ENCODE measurements at places on chromosomes 7 and 10.

GRCh38 chr7:117269886-117270285 is 53.0 kb downstream of the WNT2 start:
- no peak for DNase-seq

GRCh38 chr7:70505886-70506285 is 626.1 kb upstream of the GALNT17 start:
- DNase-seq: no peak

DNA sequence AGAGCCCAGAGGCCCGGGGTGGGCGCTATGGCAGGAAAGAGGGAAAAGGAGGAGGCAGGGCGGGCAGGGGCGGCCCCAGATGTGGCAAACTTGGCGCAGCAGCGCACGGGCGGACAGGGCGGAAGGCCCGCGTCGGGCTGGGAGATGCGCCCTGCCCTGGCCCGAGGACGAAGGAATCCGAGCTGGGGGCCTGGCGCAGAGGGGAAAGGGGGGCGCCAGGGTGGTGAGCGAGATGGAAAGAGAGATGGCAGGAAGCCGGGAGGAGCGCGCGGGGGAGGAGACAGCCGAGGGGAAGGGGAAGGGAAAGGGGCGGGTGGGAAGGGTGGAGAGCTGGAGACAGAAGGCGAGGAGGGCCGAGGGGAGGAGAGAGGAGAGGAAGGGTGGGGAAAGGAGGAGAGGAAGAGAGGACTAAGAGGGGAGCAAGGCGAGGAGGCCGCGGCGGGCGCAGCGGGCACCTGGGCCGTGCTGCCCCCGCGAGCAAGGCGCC is at the start of gene MARVELD1:
TSS of gene MARVELD1 (plus strand) at position 392 of the 487 bp plus-strand sequence. CDS start 147 bp downstream, outside the sequence.
- DNase-seq: peak; percentile 34

GRCh38 chr10:50857579-50857978 is 27.8 kb downstream of the A1CF start:
- DNase-seq: no peak

GRCh38 chr7:47635091-47636080 is 53.5 kb upstream of the TNS3 start:
- DNase-seq: no peak

DNA sequence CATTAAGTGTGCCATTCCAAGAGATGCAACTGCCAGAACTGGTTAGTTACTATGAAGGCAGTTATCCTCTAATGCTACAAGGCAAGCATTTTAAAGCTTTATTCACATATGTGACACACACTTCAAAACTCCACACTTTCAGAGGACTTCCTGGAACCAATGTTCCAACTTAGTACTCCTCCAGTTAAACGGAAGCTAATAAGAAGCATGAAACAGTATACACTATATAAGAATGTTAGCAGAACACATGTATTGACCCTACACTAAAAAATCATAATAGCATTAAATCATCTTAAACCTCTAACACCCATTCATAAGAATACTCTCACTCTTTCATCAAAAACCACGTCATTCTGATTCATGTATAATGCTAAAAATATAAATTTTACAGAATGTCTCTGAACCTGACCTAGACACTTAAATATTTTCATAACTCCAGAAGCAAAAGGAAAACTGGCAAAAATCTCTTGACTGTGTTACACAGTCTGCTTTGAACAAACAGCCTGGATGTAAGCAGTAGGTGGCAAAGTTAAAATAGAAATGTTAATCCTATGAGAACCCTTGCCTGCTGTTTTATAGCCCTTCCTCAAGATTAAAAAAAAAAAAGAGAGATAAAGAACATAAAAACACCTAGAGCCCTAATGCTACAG is 135.0 kb downstream of the SEMA3C start:
- DNase-seq: no peak

- DNase-seq: no peak
Measured at GRCh38 chr10:43114743-43115611, 23.3 kb upstream of the CSGALNACT2 start.

- peak; percentile 90 for DNase-seq
Measured at GRCh38 chr10:73772281-73773151, 9.3 kb upstream of the CHCHD1 start.

DNA sequence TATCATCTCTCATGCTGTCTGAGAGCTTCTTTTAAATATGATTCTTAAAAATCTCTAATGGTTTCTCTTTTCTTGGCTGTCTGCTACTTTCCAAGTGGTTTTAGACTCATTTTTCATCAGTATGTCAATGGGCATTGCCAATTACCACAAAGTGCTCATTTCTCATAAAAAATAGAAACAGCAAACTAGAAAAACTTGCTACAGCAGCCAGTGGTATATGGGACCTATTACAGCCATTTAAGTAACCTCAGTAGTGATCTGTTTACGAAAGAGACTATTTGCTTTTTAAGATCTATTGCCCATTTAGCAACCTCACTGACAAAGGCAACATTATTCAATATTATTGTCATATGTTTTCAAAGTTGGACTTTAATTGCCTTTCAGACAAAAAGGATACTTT is 207.1 kb upstream of the RHOBTB1 start:
- DNase-seq: no peak

DNA sequence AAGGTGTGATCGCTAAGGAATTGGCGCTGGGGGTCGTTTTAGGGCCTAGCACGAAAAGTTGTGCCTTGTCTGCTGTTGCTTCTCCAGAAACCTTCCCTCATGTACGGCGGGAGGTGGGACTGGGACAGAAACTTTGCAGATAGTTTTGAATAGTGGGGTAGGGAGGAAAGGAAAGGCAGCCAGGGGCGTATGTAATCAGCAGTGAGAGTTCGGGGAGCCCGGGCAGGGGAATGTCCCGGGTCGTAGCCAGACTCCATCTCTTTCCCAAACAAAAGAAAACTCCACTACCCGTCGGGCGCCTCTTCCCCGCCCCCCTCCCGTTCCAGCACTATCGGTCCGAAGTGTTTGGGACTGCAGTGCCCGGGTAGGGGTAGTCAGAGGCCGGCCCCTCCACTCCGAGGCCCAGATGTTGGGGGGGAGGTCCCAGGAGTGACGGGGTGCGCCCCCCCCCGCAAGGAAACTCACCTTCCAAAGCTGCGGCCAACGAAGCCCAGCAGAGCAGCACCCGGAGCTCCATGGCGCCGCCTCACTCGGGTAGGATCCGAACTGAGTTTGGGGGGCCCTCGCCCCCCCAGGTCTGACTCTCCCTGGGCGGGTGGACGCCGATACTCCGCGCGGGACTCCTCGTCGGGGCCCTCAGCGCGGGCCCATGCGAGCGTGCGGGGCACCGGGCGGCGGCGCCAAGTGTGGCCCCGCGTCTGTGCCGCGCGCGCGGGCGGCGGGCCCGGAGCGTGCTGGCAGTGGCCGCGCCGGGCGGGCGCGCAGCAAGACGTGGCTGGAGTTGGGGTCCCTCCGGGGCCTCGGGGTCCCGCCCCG is 601 bp downstream of the EPHB4 start:
- no peak for DNase-seq

DNA sequence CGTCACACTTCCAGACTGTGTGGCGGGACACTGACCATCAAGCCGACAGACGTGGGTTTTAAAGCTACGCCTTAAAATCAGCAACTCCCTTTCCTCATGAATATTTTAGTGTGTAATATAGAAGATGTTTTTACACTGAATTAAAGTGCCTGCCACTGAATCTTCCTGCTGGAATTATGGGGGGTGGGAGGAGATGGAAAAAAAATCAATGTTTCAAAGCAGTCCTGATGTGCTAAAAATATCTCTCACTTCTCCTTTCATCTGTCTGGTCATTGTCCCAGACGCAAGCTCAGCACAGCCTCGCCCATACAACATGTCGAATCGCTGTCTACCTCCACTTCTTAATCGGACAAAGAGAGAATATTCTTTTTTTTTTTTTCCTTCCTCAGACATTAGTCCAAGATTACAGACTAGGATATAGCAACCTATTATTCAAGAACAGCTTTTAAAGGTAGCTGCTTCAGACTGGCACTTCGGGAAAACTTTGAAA is 165.1 kb upstream of the KLF14 start:
- no peak for DNase-seq

GRCh38 chr10:32481606-32482005 is 35.7 kb downstream of the CCDC7 start:
- no peak for DNase-seq

GRCh38 chr7:11252705-11253272 is 279.1 kb downstream of the PHF14 start:
- no peak for DNase-seq

- peak; percentile 90 for DNase-seq
Measured at GRCh38 chr10:6141296-6142151, 52.7 kb downstream of the RBM17 start.

GRCh38 chr7:142827951-142828500 is 26.9 kb upstream of the EPHB6 start:
- no peak for DNase-seq

GRCh38 chr10:61633665-61634064 is 29.1 kb upstream of the CABCOCO1 start:
- no peak for DNase-seq

DNA sequence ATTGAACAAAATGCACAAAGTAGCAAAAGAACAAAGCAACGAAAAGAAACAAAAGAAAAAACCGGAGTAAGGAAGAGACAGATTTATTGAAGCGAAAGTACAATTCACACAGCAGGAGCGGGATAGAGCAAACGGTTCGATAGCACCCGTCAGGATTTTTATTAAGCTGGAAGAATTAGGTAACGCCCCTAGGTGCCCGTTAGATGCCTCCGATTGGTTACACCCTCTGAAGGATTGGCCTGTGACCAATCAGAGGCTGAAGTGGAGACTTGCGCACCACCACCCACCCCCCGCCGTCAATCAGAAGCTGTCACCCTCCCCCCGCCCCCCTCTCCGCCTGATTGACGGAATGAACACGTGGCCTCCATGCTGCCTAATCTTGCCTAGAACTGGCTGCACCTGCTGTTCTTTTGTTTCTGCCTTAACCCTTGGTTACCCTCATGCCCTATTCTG is 16.8 kb downstream of the OCM2 start:
- DNase-seq: no peak

GRCh38 chr10:104123397-104123796 is 1.4 kb downstream of the SFR1 start:
- peak; percentile 24 for DNase-seq

- no peak for DNase-seq
Measured at GRCh38 chr7:46363688-46364087, 442.6 kb upstream of the IGFBP3 start.

DNA sequence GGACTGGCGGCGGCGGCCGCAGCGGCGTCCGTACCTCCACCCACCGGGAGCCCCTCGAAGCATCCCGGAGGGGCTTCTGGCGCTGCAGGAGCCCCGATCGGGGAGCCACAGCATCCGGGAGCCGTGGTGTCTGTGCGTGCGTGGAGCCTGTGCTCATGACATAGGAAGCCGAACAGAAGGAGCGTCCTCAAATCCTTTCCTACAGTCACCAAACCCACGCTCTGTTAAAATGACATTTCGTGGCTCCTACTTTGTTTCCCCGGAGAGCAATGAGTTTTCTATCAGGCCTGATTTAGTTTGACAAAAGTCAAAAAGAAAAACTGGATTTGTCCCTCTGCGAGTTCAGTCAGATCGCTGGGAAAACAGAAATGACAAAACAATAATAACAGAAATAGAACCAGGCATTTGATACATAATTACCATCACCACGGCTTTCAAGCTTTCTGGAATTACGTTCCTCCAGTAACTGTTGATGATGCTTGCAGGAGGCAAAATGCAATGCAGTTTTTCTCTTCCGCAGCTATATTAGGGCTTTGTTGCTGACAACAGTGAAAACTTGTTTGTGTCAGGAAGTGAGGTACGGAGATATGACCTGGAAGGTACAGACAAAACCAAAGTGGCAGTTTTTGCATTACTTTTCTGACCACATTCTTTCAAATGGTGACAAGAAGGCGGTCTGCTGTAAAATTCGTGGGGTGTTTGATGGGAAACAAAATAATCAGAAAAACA is 219.3 kb upstream of the MKLN1 start:
- DNase-seq: peak; percentile 92

DNA sequence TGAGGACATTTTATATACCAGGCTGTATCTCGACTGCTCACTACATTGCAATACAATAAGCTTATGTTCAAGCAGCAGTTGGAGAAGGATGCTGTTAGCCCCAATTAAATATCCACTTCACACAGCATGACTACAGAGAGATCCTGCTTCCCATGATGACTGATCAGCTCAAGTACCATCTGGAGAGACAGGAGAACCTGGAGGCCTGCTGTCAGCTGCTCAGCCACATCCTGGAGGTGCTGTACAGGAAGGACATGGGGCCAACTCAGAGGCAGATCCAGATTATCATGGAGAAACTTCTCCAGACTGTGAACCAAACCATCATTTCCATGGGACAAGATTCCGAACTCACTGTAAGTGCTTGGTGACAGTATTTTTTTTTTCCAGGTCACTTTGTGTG is 22.5 kb downstream of the RNF133 start:
- no peak for DNase-seq

DNA sequence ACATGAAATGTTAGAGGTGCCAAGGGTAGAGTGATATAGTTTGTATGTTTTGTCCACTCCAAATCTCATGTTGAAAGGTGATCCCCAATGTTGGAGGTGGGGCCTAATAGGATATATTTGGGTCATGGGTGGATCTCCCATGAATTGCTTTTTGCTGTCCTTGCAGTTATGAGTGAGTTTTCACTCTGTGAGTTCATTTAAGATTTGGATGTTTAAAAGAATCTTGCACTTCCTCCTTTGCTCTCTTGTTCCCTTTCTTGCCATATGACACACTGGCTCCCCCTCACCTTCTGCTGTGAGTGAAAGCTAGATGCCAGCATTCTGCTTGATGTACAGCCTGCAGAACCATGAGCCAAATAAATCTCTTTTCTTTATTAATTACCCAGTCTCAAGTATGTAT is 269.2 kb downstream of the ZWINT start:
- no peak for DNase-seq

GRCh38 chr7:75888464-75889222 is 9.8 kb downstream of the RHBDD2 start:
- DNase-seq: no peak

- no peak for DNase-seq
Measured at GRCh38 chr10:102159051-102159597, 6.9 kb downstream of the NOLC1 start.

DNA sequence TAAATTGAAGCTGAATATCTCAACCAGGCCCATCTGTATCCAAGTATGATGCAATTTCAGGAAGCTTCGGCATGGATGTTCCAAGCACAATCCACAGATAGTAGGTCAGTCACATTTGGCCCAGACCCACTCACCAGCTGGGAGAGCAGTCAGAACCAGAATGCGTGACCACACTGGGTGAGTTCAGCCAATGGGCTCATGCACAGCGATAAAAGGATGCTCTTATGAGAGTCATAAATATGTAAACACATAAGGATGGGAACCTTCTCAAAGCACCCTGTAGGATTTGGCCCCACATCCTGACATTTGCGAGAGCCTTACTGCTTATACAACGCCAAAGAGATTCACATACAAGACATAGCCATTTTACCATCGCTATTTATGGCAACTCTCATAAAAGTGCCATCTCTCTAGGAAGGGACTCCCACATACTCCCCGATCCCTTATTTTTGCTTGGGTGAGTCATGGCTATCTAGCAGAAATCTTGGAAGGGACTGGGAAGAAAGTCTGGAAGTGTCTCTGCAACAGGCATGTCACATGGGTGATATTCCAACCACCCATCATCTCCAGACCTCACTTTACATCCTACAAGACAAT is 3.0 kb downstream of the AFAP1L2 start:
- no peak for DNase-seq

- no peak for DNase-seq
Measured at GRCh38 chr10:104485632-104486031, 132.0 kb downstream of the CFAP58 start.
